ENCODE measurements at places on chromosomes 12 and 14. TPM values are rescaled to one million over a fixed set of nuclear protein-coding genes. Genes with fewer than 3 reads are reported as not detected.

The PROX2 gene
- total RNA-seq: not detected

The CLBA1 gene
- 8.0 TPM for total RNA-seq

- DNase-seq: no peak
These were observed 42.0 kb downstream of the GLIPR1L2 start for GRCh38 chr12:75432924-75433323.

- no peak for DNase-seq
These were observed 4.7 kb downstream of the CCDC184 start for GRCh38 chr12:48187916-48188695.

DNA sequence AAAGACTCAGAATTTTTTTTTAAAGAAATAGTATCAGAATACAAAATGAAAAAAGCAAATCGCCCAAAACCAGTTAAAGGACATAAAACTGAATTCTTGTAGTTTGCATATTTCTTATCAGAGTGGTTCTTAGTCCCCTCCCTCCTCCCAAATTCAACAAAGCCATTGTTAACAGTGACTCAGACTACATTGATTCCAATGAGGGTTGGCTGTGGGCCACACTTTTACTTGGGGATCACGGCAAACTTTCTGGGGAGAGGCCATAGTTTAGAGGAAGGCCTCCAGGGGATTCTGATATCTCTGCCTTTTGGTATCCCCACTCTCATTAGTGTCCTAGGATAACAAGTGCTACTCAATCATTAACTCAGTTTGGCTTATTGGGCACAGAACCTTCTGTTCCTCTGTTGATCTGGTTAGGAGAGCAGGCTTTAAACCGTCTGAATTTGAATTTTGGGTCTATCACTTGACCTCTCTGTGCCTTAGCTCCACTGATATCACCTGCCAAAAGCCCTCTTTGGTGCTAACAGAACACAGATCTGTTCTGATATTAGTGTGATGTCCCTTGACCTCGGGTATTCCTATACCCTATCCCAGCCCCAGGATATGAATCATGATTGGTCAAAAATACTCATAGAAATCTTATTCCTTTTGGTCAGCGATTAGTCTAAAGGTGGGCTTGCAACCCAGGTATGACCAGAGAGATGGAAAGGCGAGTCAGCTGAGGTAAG lies 45.2 kb upstream of the APPL2 start:
- DNase-seq: no peak

DNA sequence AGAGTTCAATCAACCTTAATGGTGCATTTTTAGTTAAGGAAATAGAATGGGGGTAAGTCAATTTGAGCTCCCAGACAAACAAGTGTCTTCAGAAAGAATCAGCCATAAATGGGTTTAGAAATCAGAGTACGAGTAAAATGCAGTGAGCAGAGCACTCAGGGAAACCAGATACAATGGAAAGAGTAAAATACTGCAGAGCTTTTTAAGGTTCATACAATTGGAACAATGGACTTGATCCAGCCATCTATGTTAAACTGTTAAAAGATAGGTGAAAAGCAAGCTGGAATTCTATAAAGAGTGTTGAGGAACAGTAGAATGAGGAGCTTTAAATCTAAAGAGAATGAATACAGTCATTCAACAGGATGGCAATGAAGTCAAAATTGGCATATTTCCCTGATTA lies 23.8 kb upstream of the PCNX4 start:
- no peak for DNase-seq
